NCI-H1436 treated with DMSO at 0.1 percent for 48 hours (cell line): ENCODE measurements at places on chromosomes 4 and X.

DNA sequence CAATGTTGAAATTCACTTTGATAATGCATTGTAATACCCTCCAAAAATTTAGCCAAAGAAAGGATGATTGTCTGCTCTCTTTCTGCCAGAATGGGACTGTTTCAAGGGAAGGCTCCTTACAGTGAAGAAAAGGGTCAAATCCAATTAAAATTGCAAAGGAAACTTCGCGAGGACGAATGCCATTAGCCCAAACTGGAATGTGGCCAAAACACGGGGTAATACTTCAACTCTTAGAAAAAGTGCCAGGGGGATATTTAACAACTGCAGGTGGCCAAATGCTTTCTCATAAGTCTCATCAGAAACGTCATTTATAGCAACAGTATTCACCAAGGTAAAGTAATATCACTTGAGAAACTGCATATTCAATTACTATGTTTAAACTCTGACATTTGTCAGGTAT is 29.0 kb downstream of the NKX3-2 start:
- no peak for DNase-seq

DNA sequence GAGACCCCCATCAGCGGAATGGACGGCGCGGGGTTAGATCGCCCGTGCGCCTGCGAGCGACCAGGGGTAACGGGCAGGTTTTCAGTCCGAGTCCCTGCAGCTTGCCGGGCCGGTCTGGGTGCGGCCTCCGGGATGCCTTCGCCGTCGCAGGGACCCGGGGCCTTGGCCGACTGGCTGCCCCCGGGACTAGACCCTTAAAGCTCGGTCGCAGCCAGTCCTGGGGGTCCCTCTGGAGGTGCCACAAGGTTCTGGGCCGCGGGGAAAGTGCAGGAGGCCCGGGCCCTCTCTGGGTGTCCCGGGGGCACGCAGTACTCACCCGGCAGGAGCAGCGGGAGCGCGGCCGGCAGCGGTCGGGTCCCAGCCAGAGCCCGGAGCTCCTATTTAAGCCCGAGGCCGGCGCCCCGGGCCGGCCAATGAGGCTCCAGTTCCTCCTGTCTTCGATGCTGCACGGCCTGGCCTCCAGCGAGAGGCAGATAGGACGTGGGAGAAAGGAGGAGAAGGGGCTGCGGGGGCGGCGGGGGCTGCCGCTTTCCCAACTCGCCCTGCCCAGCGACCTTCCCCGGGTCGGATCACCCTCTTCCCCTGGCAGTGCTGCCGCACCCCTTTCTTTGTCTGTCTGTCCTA is at the start of gene SPON2:
SPON2 (minus strand) TSS at position 356 of the 624 bp plus-strand sequence.
- no peak for DNase-seq

- no peak for DNase-seq
Observed at GRCh38 chr4:1667273-1667672, 16.8 kb downstream of the FAM53A start.

DNA sequence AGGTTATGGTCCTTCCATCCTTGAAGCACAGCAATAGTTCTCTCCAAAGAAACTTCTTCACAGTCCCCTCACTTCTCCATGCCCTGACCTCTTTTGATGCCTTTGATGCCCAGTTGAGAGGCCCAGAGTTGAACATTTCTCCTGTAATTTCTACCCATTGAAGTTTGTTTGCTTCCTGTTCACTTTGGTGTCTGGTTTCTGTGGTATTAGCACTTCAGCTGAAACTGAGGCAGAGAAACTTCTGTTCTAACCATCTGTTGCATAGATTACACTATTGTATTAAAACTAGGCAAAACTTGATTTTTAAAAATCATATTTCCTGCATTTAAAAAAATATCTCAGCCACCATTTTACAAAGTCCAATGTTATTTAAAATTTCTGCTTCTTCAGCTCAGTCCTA is 89.8 kb upstream of the ADGRG2 start:
- no peak for DNase-seq

DNA sequence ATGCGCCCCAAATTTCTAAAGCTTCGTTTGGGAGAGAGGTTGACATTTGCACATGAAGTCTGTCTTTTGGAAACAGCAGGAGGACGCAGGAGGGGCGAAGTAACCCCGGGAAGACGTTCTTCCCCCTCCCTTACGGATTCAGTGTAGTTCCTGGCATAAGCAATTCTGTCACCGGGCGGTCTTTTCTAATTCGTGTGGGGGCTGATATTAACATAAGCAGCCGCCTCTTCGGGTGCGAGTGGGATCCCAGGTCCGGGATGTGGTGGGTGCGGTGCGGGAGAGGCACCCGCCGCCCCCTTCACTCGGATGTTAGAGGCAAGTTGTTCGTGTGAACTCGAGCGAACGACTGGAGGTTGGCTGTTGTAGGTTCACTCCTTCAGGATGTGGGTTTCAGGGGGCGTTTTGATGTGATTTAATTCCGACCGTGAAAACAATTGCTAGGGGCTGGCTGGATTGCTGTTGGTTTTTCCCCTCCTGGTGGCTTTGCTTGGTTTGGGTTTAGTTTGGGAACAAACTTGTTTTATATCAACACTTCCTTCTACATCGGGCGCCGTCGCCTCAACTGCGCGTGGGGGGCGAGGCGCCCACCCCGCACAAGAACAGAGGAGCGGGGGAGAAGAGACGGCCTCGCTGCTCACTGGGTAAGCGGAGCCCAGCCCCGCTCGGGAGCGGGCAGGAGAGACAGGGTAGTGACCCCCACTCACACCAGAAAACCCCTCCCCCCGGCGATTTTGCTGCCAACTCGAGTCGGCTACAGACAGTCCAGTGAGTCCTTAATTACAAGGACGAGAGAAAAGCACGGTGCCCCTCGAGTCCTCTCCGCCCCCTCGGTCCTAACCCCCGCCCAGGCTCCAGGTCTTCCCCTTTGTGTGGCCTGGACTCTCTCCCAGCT is 2.9 kb upstream of the LEF1 start:
- DNase-seq: no peak

GRCh38 chrX:148284056-148284455 is 216.4 kb upstream of the AFF2 start:
- no peak for DNase-seq

- no peak for DNase-seq
Observed at GRCh38 chr4:70463335-70463734, 8.7 kb upstream of the MUC7 start.

DNA sequence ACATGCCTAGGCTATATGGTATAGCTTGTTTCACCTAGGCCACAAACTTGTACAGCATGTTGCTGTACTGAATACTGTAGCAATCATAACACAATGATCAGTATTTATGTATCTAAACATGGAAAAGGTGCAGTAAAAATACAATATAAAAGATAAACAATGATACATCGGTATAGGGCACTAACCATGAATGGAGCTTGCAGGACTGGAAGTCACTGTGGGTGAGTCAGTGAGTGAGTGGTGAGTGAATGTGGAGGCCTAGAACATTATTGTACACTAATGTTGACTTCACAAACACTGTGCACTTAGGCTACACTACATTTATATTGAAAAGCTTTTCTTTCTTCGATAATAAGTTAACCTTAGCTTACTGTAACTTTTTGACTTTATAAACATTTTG is 45.6 kb upstream of the ANK2 start:
- no peak for DNase-seq

DNA sequence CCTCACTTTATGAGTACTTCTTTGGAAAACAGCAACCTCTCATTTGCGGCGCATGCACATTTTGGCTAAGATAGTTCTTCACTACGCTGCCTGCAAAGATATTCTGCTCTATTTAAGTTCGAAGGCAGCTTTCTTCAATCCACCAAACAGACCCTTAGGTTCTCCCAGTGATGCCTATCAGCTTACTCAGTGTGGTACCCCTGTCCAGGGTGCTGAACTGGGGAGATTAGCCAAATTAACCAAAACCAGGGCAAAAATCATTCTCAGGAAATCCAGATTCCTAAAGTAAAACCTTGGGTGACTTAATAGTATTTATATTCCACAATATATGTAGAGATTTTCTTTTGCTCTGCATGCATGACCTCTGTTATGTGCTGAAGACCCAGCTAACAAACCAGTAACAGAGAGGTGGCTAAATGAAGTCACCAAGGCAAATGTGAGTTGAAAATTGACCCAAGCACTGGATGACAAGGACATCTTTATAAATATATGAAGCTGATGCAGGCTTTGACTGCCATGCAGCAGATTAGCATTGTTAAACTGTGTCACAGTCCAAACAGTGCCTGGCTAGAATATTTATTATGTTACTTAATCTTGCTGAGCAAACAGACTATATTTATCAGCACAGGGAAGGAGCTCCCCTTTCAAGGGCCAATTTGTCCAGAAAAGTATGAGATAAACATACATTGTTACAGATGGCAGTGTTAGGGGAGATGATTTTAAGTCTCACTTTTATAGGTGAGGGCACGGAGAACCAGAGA is 418.2 kb downstream of the STIM2 start:
- DNase-seq: no peak

GRCh38 chr4:40848940-40849339 is 99.2 kb downstream of the NSUN7 start:
- no peak for DNase-seq

- no peak for DNase-seq
Observed at GRCh38 chrX:154502098-154502497, 11.7 kb upstream of the SLC10A3 start.

DNA sequence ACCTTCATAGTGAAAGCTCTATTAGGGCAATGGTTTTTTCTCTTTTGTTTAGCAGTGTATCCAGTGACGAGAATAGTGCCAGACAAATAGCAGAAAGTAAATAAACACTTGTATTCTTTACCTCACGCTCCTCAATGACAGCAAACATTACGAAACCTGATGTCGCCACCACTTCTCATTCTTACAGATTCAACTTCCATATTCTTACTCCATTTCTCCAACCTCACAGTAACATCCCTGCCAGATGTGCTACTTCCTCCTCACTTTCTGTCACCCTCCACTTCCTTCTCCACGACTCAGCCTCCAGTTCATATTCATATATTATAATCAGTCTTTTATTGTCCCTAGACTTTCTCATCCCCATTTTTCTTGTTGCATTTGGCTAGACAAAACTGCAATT is 1956.2 kb upstream of the AGA start:
- DNase-seq: no peak

GRCh38 chr4:125231661-125232060 is 83.1 kb upstream of the FAT4 start:
- DNase-seq: no peak

DNA sequence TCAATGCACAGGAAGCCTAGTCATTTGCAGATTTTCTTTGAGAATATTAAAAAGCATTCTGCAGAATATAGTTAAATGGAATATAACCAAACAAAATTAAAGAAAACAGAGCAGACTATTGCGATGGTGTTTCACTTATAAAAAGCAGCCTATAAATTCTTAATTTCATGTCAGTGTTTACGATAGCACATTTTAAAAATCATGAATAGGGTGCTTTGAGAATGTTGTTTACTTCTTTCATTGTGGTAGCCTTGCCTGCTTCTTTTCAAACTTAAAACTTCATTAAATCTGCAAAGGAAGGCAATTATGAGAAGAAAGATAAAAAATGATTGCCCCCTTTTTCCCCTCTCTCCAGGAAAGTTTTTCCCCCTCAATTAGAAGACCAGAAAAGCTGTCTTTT is 748.6 kb downstream of the CCSER1 start:
- no peak for DNase-seq
